ENCODE measurements at places on chromosomes 3 and 15.

DNA sequence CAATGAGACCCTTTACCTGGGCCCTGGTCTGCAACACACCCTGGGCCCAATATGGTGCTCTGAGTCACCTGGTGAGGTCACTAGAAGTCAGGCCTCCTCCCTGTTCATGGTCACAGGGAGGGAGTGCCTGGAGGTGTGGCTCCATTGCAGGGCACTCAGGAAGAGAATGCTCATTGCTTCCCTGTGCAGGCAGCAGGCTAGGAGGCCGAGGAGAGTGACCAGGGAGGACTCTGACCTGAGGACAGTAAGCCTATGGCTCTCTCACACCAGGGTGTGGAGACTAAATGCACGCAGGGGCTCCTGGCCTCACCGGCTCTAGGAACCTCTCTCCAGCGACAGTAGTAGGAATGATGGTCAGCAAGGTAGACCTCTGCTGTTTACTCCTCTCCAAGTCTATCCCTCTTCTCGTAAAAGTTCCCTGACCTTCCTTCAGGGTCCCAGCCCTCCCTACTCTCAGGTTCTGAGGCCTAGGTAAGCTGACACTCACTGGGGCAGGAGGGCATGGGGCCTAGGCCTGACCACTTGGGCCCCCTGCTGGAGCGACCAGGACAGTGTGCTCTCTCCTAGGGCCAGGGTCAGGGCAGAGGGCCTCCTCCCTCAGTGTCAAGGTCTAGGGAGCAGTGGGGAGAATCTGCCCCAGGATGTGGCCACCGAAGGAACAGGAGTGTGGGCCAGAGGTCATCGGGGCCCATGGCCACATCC, 9.6 kb upstream of the SLCO2A1 start:
- no peak for DNase-seq

DNA sequence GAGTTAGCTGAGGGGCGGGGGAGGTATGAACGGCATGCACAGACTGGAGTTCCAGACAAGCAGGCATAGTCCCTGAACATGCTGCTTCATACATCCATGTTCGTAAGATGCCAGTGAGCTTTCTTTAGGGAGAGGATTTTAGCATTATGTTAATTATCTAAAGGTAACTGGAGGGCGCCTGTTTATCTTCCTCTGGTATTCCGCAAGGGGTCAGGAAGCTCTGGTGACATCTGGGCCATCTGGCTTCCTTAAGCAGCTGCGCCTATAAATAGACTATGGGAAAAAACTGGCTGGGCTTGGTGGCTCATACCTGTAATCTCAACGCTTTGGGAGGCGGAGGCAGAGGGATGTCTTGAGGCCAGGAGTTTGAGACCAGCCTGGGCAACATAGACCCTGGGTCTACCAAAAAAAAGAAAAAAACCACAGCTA, 1.5 kb upstream of the FBXO22 start:
- no peak for DNase-seq

GRCh38 chr3:127455541-127456450, 134.7 kb downstream of the TPRA1 start:
- no peak for DNase-seq

- DNase-seq = no peak
Observed at GRCh38 chr3:186143250-186143649, 34.4 kb upstream of the ETV5 start.

DNA sequence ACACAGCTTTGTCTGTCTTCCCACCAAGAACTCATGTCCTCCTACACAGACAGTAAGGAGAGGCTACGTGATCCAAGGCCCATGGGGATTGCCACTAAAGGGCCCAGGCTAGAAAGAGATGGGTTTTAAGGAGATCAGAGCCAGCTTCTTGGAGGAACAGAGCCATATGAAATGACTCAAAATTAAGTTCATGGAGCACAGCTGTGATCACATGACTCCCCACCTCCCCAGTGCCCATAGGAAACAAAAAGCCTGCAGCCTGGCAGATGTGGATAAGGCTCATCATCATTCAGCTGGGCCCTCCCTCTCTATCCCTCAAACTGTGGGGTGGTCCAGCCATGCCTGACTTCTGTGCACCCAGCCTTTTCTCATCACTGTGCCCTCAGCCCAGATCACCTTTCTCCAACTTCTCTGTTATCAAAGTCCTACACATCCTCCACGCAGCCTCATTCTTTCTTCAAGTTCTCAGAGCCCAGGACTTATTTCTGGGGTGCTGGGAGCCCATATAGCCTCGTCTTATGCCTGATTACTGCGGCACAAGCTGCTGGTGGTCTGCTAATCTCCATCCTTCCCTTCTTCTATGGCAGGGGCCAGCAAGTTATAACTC, 137.6 kb downstream of the SMAD6 start:
- DNase-seq = no peak

- no peak for DNase-seq
Observed at GRCh38 chr3:169748670-169749069, 16.2 kb downstream of the TERC start.

- DNase-seq = no peak
Observed at GRCh38 chr3:24270204-24270691, 224.4 kb downstream of the THRB start.

- DNase-seq = no peak
Observed at GRCh38 chr15:70569091-70569713, 194.2 kb downstream of the UACA start.

- no peak for DNase-seq
Observed at GRCh38 chr15:97652700-97653167, 307.8 kb upstream of the ARRDC4 start.

DNA sequence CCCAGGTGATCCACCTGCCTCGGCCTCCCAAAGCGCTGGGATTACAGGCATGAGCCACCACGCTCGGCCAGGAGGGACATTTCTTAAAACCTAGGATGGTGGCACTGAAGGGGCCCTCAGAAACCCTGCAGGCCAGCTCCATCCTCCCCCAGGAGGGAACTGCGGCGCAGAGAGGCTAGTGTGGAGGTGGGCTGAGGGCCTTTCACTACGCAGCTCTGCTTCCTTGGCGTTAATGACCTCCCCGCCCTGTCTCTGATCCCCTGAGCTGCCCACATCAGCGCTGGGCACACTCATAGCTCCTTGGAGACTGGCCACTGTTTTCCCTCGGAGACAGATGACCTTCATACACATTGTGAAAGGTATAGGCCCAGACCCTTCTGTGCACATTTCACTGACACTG, 46.2 kb upstream of the MAGEF1 start:
- DNase-seq = no peak

- no peak for DNase-seq
Observed at GRCh38 chr15:79168922-79169456, 78.4 kb upstream of the RASGRF1 start.

DNA sequence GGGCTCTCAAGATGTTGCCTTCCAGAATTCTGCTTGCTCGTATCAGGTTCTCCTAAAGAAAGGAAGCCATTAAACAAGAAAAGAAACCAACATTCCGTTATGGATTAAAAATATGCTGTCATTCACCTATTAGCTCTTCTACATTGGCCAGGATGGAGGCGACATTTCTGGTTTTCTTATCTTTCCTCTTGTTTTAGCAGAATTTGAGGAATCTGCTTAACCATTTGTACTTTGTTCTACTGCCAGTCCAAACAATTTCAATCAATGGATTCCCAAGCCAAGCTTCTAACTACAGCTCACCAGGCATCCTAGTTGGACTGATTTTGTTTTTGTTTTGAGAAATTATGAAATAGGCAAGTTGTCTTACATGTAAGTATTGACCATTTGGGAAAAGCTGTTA, 164.6 kb upstream of the TSC22D2 start:
- no peak for DNase-seq

- no peak for DNase-seq
Observed at GRCh38 chr3:27342267-27342666, 26.9 kb downstream of the NEK10 start.

GRCh38 chr15:48466820-48467219, 135.6 kb downstream of the DUT start:
- no peak for DNase-seq

DNA sequence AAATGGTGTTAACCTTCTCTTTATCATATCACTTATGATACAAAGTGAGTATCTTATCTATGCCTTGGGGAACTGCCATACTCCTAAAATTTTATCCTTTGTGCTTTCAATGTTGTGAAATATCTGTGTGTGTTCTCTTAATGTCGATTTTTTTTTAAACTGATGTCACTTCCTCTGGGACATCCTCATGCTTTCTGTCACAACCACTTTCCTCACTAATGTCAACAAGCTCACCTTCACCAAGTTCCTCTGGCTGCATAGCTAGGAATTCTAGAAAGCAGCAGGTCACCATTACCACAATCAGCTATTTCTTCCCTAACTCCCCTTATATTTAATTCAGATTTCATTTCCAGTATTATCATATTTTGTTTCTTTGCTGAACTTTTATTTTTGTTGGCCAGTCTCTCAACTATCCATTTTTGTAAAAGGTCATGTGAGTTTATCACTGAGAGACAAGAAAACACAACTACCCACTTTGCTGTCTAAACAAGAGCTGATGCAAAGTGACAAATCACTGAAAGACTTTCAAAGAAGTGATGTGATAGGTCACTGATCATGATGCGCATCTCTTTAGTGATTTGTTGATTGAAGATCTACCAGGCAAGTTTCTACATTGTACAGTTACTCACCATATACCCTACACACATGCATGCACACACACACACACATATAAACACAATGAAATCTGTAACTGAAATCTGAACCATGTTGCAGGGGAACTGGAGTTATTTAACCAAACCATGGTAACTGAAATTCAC, 369.0 kb downstream of the ULK4 start:
- DNase-seq = no peak

DNA sequence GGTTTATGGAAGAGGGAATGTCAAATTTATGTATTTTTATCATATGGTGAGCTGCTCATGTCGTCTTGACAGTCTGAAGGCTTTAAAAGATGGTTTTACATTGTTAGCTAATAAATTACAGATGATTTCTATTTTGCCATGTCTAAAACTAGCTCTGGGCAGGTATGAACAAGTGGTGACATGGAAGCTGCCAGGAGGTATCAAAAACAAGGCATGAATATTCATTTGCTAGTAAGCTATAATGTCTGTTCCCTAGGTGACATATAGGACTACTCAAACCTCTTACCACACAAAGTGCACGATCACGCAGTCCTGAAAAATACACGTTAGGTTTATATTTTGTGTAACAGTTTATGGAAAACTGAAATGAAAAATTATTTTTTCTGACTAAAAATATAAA, 34.8 kb downstream of the ST3GAL6 start:
- DNase-seq = no peak

- no peak for DNase-seq
Observed at GRCh38 chr3:188458756-188459155, 304.8 kb downstream of the LPP start.

GRCh38 chr3:159057621-159058020, 255.8 kb downstream of the MFSD1 start:
- no peak for DNase-seq

DNA sequence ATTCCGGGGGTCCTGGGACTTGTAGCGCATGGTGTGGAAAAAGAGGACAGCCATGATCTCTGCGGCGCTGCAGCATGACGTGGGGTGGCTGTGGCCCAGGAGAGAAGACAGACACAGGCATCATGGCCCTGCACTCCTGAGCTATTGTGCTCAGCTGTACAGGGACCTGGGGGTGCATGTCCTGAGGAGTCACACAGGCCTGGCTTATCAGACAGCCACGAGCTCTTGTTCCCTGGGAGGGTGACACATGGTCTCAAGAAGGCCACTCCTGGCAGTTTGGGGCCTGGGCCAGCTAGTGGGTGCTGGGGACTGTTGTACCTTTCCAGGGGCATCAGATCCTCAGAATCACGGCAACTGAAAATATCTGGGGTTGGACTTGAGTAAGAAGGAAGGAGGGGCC, 13.7 kb downstream of the TKT start:
- DNase-seq = no peak

DNA sequence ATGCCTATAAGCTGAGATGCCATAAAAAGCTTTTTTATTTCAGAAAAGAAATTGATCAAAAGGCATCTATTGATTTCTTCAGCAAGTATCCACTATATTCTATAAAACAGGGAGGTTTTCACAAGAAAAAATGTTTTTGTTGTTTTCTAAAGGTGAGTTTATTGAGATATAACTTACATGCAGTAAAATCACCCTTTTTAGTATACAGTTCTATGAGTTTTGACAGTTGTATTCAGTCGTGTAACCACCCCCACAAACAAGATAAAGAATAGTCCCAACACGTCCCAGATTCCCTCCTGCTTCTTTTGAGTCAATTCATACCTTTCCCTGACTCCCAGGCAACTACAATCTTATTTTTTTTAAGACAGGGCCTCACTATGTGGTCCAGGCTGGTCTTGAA, 7.8 kb downstream of the INTS14 start:
- DNase-seq = no peak

DNA sequence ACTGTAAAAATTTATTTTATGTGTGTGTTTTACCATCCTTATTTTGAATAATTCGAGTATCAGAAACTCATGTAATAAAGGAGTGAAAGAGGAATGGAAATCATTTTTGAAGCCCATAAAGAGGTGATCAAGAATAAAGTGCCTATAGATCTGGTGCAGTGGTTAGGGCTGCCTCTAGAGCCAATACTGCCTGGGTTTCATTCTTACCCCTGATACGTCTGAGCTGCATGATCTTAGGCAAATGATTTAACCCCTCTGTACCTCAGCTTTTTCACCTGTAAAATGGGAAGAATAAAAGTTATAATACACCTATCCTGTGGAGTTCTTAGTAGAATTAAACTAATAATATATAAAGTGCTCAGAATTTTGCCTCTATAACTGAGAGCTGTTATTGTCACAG, 30.4 kb downstream of the EFHB start:
- no peak for DNase-seq

DNA sequence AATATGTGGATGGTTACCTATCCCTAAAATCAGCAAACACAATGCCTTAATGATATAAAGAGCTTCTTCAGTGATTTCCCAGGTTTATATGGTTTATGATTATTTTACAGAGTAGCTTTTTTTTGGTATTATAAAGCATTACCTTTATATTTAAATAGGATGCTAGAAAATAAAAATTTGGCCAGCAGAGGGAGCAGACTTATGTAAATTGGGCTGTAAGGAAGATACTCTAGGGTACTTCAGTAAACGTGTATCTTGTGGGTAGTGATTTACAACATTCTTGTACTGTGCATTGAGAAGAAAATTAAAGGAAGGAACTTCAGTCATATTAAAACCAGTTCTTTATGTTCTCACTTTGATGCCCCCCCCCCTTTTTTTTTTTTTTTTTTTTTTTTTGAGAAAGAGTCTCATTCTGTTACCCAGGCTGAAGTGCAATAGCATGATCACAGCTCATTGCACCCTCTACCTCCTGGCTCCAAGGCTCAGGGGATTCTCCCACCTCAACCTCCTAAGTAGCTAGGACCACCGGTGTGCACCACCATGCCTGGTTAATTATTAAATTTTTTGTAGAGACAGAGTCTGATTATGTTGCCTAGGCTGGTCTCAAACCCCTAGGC, 167.9 kb downstream of the BBX start:
- DNase-seq = no peak

GRCh38 chr3:112745567-112746248, 101.0 kb downstream of the CD200R1L start:
- no peak for DNase-seq

DNA sequence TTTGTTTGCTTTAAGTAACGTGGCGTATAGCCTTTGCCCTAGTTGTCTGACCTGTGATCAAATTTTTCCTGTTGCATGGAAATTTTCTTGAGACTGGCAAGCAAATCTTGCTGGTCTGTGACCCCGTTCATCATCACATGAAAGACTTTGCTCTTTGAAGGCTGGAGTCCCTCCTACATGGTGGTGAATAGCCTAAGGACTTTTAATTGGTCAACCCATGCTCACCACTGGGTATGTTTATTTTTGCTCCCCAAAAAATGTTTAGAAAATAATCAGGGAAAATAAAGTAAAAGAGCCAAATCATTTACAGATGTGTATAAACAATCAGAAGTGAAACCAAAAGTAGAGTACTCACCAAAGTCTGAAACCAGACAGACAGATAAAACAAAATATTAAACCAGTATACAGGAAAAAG, 1075.3 kb upstream of the ALCAM start:
- DNase-seq = no peak

- no peak for DNase-seq
Observed at GRCh38 chr3:76122007-76122406, 336.7 kb upstream of the ZNF717 start.
